Mammary epithelial cell (primary cell): ENCODE measurements at places on chromosomes 1 and 21.
A peak's percentile ranks its signal among the peaks of the same experiment; 100 is the strongest.

DNA sequence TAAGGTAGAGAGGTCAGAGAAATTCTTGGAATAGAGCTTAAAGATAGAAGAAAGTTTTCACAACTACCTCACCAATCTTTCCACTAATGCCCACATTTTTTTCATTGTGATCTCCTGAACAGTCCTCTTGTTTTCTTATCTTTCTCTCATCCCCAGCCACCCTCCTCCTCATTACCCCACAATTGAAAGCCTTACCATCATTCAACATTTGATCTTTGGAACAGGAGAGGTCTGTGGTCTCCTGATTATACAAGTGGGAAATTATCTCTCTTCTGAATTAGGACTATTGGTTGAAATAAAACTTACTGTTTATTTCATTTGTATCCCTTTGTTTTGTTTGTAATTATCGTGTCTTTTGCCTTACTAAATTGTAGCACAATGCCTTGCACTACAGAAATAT, 29.6 kb downstream of the DNAH14 start:
- no peak for DNase-seq

DNA sequence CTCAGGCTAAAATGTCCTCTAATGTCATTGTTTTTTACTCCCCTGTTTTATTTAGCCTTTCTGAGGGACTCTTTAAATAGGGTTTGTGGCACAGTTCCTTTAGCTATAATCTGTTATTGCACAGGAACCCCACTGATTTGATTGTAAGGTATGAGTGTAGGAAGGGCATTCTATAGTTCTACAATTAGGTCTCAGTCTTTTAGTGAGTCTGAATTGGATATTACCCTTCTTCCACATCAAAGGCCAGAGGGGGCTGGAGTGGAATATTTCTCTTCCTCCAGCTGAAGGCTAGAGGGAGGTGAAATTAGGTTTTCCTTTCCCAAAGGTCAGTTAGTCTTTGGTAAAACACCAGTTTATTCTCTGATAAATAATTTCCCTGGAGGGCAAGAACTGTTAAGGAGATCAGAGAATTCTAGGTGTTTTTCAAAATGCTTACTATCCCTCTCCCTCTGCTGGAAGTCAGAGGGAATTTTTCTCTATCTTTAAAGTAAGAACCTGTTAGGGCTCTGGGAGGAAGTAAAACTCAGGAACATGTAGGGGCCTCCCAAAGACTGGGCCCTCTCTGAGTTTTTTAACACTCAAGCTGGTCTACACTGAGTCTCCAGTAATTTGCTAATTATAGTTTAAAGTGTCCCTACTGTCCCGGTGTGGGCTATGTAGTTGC, 176.3 kb upstream of the ZNHIT6 start:
- DNase-seq, result no peak

DNA sequence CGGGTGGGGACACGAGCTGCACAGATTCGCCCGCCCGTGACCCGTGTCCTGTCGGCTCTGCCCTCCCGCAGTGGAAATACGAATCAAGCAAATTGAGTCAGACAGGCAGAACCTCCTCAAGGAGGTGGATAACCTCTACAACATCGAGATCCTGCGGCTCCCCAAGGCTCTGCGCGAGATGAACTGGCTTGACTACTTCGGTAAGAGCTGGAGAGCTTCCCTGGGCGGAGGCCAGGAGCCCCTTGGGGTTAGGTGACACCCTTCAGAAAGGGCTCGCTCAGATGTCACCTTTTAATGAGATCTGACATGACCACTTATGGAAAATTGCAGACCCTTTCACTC, 489 bp downstream of the CDCA8 start:
- no peak for DNase-seq

DNA sequence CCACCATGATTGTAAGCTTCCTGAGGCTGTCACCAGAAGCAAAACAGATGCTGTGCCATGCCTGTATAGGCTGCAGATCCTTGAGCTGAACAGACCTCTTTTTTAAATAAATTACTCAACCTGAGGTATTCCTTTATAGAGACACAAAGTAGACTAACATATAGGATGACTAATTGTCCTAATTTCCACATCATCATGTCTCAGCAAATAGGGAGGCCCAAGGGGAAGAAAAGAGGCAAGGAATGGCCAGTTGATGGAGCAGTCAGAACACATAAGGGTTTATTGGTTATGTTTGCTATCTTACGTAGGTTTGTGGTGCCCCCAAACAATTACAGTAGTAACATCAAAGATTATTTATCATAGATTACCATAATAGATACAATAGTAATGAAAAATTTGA, 126.2 kb downstream of the RASAL2 start:
- DNase-seq, result peak; percentile 75

- DNase-seq, result no peak
Observed at GRCh38 chr1:27148591-27148990, 6.3 kb downstream of the SLC9A1 start.

- no peak for DNase-seq
Observed at GRCh38 chr1:20685099-20685662, 24.0 kb upstream of the DDOST start.

DNA sequence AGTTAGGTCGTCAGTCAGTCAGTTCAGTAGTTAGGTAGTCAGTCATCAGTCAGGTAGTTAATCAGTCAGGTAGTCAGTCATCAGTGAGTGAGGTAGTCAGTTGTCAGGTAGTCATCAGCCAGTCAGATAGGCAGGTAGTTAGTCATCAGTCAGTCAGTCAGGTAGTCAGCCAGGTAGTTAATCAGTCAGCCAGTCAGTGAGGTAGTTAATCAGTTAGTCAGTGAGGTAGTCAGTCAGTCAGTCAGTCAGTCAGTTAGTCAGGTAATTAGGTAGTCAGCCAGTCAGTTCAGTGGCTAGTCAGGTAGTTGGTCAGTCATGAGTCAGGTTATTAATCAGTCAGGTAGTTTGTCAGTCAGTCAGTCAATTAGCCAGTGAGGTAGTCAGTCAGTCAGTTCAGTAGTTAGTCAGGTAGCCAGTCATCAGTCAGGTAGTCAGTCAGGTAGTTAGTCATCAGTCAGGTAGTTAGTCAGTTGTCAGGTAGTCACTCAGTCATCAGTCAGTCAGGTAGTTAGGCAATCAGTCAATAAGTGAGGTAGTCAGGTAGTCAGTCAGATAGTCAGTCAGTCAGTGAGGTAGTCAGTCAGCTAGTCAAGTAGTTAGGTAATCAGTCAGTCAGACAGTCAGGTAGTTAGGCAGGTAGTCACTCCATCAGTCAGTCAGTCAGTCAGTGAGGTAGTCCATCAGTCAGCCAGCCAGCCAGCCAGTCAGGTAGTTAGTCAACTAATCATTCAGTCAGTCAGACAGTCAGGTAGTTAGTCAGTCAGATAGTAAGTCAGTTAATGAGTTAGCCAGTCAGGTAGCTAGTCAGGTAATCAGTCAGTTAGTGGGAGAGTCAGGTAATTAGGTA, 16.2 kb downstream of the KRTAP10-1 start:
- DNase-seq, result no peak

DNA sequence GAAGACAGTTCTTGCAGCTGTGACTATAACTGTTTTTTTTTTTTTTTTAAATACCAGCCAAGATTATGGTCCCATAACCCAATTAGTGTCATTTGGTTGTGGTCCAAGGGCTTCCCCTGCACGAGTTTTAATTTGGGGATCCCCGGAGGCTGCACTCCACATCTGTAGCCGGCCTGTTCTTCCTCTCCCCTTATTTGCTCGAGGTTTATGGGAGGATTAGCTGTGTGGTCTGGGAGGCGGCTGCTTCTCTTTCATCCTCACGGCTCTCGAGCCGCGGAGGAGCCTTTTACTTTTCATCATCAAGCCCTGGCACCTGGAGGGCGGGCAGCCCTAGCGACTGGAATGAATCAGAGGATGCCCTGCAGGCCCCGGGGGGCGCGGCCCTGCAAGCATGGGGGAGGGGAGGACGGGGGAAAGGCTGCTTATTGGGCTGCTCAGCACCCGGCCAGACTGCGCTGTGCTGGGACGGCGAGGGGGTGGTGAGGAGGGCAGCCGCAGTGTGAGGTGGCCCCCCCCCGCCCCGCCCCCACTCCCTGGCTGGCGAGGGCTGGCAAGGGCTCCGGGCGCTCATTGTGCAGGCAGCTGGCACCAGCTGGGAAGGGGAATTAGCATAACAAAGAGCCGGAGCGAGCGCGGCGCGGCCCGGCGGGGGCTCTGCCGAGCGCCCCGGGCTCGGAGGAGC, 18.5 kb downstream of the SERTAD4 start:
- DNase-seq, result peak; percentile 70

GRCh38 chr1:12426030-12426429, 192.0 kb downstream of the DHRS3 start:
- DNase-seq, result no peak

DNA sequence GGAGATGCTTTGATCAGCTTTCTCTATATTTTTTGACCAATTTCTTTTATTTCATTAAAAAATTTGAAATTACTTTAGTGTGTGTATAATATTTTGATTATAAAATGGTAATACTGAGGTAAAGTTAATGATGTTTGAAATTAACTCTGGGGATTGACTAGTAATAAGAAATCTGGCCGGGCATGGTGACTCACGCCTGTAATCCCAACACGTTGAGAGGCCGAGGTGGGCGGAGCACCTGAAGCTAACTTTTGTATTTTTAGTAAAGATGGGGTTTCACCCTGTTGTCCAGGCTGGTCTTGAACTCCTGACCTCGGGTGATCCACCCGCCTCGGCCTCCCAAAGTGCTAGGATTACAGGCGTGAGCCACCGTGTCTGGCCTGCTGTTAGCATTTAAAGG, 17.5 kb downstream of the SCP2 start:
- DNase-seq, result no peak

- peak; percentile 70 for DNase-seq
Observed at GRCh38 chr1:108590957-108591356, 31.1 kb downstream of the EEIG2 start.

DNA sequence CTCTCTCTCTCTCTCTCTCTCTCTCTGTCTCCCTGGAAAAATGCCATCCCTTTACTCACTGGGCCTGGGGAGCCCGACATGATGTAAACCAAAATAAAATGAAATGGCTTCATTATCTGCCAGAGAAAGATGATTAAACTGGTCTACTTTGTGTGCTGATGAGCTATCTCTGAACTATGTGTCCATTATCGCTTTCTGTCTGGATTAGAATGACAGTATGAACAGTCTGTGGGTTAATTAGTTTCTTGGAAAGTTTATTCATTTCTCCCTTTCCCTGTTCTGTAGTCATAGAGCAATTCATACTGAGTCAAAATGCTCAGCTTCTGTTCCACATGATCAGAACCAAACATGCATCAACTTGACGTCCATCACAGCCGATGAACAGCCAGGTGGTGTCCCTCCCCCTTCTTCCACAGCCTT, 72.4 kb upstream of the KCND3 start:
- peak; percentile 94 for DNase-seq

GRCh38 chr1:23902321-23903278, 10.6 kb downstream of the CNR2 start:
- no peak for DNase-seq

GRCh38 chr1:112464501-112464900, 44.3 kb upstream of the WNT2B start:
- peak; percentile 73 for DNase-seq

DNA sequence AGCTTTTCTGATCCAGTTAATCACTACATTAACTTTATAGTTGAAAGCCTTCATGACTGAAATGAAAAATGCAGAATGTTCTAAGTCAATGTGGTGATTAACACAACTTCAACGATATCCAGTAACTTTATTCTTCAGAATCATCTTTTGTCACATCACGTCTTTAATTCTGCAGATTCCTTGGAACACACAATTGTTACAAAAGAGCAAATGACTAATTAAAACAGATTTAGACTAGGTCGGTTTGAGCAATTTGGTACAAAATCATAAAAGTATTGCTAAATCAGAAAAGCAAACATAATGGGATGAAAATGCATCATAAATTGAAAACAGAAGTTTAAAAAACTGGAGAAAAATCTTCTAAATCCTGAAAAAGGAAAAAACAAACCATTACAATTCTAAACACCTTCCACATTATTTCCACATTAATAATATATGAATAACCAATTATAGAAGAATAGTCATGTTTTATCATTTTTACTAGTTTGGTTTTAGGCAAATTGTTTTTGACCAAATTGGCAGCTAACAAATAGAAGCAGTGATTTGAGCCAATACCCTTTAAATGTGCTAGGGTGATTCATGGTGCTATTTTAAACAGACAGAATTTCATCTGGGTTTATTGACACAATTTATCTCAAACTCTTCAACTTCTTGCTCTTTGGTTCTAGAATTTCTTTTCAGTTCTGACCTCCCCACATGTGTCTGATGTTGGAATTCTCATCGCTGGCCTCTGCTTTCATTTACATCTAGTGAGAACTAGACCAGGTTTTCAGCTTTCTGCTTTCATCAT, 468.1 kb upstream of the PTBP2 start:
- DNase-seq, result no peak

GRCh38 chr1:101964708-101965107, 32.0 kb downstream of the OLFM3 start:
- DNase-seq, result no peak

DNA sequence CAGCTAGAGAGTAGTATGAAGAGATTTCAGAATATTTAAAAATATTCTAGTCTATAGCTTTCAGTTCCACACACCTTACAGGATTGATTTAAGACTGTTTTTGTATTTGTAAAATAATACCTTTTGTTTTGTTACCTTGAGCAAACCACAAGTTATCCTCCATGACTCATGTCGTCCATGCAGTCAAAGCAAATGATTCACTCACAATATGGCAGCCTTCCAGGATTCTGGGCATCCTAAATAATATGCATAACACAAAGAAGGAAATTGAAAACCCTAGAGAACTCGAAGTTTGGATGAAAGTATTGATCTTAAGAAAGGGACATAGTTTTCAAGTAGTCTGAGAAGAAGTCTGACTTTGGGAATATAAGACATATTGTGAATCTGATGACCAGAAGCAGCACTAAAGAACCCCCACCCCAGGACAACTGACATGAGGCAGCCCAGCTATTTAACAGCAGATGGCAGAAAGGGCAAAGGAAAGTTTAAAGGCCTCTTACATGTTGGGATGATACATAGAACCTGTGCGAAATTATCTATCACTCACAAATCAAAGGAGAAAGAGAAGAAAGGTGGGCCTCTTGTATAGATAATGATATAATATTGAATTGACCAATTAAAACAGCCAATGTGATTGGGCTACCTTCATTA, 857.9 kb downstream of the BRINP3 start:
- DNase-seq, result peak; percentile 94

DNA sequence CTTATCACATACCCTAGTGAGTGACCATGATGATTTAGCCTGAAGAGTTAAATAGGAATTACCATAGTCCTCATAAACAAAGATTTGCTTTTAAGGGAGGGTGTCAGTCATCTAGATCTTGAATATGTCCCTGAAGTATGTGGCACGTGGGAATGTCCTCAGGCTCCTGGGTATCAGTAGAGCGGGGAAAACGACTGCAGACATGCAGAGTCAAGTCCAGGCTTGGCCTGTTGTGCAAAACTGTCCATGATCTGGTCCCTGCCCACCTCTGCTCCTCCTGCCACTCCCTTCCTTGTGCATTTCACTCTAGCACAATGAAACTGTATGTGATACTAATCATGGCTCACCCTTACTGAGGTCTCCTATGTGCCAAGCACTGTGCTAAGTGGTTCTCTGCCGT, 12.9 kb downstream of the MOV10 start:
- peak; percentile 98 for DNase-seq

- peak; percentile 16 for DNase-seq
Observed at GRCh38 chr1:51331206-51332100, 1.1 kb upstream of the TTC39A start.

- peak; percentile 6 for DNase-seq
Observed at GRCh38 chr1:246219508-246220030, 287.5 kb downstream of the SMYD3 start.

GRCh38 chr1:241614144-241614543, 26.0 kb downstream of the CHML start:
- DNase-seq, result no peak
